Stimulated activated CD4-positive, alpha-beta T cell treated with anti-CD3 and anti-CD28 coated beads, Interleukin-4, amount 100 ng/mL, for 1 hour (primary cell): ENCODE measurements at places on chromosomes 12 and 14.

- DNase-seq = no peak
These were observed 12.2 kb upstream of the FOXG1 start for GRCh38 chr14:28754209-28754985.

DNA sequence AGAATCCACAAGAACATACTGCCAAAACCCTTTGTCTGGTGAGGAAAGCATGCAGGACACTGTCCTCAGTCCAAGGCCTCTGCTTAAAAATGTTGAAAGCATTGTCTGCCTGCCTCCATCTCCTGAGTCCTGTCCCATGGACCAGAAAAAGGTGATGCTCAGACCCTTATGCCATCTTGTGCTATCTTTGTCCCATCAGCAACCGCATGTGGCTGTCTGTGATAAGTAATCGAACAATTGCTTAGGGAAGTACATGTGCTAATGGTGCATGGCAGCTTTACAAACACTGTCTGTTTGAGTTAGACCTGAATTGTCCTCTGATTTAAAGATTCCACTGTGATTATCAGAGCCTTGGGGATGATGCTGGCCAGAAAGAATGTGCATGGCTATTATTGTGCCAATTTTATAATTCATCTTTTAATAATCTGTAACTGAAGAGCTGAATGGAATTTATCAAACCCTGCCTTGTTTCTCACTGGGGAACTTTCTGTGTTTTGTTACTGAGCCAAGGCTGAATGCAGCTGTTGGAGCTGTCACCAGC, 177.5 kb downstream of the DACT1 start:
- DNase-seq = no peak

DNA sequence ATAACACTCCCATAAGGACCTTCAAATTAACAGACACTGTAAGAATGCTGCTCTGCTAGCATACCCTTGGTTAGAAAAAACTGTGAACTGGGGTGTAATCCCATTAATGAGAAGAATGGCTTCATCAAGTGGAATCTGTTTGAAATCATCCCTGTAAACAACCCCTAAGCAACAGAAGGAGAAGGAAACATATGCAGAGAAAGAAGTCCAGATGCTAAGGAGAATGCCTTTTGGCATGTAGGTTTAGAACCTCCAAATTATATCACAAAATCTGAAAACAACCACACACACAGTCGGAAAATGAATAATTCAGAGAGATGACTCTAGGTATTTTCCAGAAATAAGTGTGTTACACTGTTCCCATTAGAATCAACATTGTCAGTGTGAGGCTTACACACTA, 140.2 kb downstream of the NUAK1 start:
- DNase-seq = no peak

DNA sequence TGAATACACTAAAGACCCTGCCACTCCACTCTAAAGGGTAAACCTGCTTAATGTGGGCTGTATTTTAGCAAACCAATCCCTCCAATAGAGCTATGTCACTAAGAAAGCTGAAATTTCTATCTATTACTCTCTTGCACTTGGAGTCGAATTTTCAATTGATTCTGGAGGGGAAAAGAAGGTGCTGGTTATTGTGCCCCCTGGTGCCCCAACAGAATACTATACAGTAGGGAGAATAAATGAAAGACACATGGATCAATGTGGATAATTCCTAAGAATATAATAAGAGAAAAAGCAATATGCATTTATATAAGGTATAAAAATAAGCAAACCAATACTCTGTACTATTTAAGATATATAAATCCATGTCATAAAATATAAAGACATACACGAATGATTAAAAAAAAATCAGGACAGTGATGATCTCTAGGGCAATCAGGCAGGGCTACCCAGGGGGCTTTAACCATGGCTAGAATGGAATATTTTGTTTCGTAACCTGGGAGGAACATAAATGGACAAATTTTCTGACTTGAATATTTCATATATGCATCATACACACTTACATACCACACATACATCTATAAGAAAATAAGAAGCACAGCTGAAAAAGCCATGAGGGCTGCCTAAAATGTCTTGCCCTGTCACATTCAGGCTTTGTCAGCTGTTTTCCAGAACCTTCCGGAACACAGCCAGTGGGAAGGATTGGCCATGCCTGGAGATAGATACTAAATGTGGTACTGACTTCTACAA, 54.4 kb downstream of the EFCAB11 start:
- DNase-seq = no peak

- no peak for DNase-seq
These were observed 297.7 kb upstream of the CLEC14A start for GRCh38 chr14:38553586-38553985.

DNA sequence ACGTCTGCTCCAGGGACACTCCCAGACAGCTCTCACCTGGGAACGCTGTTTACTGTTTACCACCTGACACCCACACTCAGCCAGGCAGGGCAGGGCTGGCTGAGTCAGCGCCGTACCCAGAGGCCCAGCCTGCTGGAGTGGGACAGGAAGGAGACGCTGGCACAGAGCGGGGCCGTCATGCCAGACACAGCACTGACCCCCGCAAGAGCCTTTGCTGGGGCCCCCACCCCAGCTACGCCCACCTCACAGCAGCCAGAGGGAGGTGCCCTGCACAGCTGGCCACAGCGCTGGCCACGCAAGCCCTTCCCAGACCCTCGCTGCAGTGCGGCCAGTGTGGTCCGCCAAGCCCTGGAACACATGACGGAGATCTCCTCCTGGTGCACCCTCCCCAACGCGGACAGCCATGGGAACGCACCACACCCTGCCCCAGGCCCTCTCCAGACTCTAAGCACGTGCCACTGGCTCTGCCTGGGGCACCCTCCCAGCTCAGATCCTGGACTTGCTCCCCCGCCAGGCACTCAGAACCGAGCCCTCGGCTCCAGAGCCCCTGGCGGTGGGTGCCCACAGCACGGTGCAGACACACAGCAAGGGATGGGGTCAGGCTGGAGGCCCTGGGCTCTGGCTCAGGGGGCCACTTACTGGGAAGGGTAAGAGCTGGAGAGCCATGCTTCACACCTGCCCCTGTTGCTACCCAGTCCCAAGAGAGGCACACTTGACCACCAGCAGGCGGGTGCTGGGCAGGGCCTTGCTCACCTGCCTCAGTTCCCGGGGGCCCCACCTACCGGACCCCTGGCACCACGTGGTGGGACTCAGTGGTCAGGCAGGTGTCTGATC, 5.7 kb downstream of the AHNAK2 start:
- no peak for DNase-seq
